Uterus (tissue), 4 donors: ENCODE measurements at places on chromosomes 1 and 21. TPM values are rescaled to one million over a fixed set of nuclear protein-coding genes. Genes with fewer than 3 reads are reported as not detected.

Gene SLC9C2
- total RNA-seq, result 0.83 TPM

Gene KLHL20
- total RNA-seq, result 39.6 TPM

Gene ALPL
- total RNA-seq, result 5.0 TPM

Gene DHRS3
- total RNA-seq, result 12.6 TPM

Gene SMCP
- not detected for total RNA-seq

Gene USH2A
- total RNA-seq, result not detected

Gene ESRRG
- not detected for total RNA-seq

Gene KLHDC8A
- 0.88 TPM for total RNA-seq

Gene AADACL4
- total RNA-seq, result 0.14 TPM

Gene C1orf87
- total RNA-seq, result not detected

Gene S100A7A
- total RNA-seq, result not detected

Gene AQP10
- total RNA-seq, result not detected

Gene TMPRSS3
- total RNA-seq, result not detected

Gene SPRR2F
- not detected for total RNA-seq

Gene FHL3
- 97.5 TPM for total RNA-seq

Gene GPATCH3
- 1.3 TPM for total RNA-seq

Gene FCAMR
- not detected for total RNA-seq

Gene CD1E
- not detected for total RNA-seq

Gene LCE1B
- total RNA-seq, result not detected

Gene TDRD5
- total RNA-seq, result not detected
